ENCODE measurements at places on chromosomes 6 and 20. TPM values are rescaled to one million over a fixed set of nuclear protein-coding genes. Genes with fewer than 3 reads are reported as not detected.

DNA sequence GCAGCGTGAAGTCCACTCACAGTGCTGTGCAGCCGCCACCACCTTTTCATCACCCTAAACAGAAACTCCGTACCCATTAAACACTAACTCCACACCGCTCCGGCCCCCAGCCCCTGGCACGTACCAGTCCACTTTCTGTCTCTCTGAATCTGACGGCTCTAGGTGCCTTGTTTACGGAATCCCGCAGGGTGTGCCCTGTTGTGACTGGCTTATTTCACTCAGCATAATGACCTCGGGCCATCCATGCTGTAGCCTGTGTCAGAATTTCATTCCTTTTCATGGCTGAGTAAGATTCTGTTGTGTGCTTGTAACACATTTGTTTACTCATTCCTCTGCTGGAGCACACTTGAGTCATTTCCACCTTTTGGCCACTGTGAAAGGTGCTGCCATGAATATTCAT is 18.0 kb downstream of the TCFL5 start:
- peaks cover 3% of the 10 kb centered on the region for H3K36me3 ChIP-seq
- no peak overlapping the region for H3K27ac ChIP-seq
- DNase-seq: no peak
- H3K27me3 ChIP-seq: no peaks in the 10 kb centered on the region
- no peak overlapping the region for H3K4me3 ChIP-seq

DNA sequence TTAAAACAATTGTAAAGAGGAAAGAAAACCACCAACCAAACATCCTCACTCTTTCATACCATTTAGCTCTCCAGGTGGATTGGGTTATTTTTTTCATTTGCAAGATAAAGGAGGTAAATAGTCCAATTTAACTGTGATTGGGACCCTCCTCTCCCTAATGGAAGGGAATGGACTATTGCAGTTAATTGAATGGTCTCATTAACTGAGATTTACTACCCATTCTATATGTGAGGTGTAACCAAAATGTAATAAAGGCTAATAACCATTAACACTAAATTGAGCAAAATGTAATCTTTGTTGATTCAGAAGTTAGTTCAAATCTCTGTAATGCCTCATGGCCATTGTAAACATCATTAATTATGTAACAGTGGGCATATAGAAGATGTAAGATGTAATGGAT is 105.0 kb downstream of the KLHL32 start:
- no peaks in the 10 kb centered on the region for H3K36me3 ChIP-seq
- no peaks in the 10 kb centered on the region for H3K4me1 ChIP-seq
- no peaks in the 10 kb centered on the region for H3K27me3 ChIP-seq
- H3K27ac ChIP-seq: no peak overlapping the region

The SLC35D3 gene
- not detected for total RNA-seq

DNA sequence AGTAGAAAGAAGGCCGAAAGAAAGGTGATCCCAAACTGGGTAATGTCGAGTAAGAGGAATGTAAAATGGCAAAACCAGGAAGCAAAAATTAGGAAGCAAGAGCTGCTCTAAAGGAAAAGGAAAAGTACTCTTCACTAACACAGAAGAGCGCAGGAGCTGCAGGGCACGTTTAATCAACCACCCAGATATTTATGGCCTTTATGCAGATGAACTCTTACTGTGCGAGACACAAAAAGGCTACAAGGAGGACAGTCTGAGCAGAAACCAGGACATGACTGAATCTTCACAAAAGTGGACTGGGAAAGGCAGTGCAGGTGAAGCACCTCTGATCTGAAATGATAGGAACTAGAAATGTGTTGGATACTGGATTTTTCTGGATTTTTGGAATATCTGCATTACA is 15.2 kb upstream of the PRR18 start:
- H3K27me3 ChIP-seq: no peaks in the 10 kb centered on the region
- H3K36me3 ChIP-seq: peaks cover 73% of the 10 kb centered on the region
- no peak overlapping the region for H3K4me3 ChIP-seq
- H3K27ac ChIP-seq: no peak overlapping the region

- no peaks in the 10 kb centered on the region for H3K27me3 ChIP-seq
- no peak overlapping the region for H3K4me3 ChIP-seq
- no peak for DNase-seq
Measured at GRCh38 chr6:149694921-149695320, 23.0 kb downstream of the LATS1 start.

DNA sequence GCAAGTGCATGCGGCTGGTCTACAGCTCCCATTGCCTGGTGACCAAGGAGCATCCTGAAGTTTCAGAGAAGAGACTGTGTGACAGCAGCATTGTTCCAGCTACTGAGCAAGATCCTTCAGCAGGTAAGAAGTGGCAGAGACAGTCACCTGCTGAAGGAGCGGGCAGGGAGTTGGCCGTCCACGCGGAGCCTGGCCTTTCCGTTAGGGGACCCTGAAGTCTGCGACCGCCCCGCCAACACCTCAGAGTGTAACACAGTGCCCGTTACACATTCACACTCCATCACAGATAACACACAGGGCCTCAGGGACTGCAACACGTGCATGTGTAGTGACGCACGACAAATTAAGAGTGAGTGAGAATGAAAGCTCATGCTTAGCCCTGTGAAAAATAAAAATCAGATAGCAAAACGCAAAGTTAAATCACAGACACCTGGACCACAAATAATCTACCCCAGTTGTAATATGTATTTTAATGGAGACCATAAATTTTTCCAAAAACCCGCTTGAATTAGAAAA is 94.2 kb downstream of the IRF4 start:
- no peak overlapping the region for H3K4me3 ChIP-seq
- no peak overlapping the region for H3K27ac ChIP-seq
- DNase-seq: no peak
- no peaks in the 10 kb centered on the region for H3K4me1 ChIP-seq

DNA sequence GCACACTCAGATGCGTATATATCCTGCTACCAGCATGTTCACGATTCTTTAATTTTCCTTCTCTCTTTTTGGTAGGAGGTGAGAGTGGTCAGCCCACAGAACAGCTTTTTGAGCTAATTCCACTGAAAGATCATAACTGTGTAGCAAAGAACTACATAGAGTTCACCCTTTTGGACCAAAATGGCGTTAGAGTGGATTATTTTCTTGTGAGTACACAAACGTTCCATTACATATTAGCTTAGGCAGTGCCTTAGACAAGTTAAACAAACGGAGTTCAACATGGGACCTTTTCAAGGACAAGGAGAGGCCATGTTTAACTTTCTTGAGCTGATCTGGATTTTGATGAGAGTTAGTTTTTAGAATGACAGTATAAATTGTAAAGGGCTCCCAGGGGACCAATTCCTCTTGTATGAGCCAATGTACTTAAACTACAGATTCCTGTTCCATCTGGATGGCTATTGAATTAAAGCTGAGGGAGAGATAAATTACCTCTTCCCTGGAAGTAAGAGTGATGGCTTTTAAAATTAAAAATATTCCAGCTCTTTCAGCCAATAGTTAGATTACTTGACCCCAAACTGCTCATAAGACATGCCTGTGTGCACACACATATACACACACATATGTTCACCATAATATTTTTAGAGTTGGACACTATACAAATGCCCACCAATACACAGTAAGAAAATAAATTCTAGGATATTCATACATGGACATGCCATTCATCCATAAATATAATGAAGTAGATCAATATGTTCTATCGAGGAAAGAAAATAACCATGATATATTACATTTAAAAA is 25.6 kb upstream of the ARMH2 start:
- H3K27me3 ChIP-seq: no peaks in the 10 kb centered on the region
- H3K4me1 ChIP-seq: no peaks in the 10 kb centered on the region
- H3K4me3 ChIP-seq: no peak overlapping the region

DNA sequence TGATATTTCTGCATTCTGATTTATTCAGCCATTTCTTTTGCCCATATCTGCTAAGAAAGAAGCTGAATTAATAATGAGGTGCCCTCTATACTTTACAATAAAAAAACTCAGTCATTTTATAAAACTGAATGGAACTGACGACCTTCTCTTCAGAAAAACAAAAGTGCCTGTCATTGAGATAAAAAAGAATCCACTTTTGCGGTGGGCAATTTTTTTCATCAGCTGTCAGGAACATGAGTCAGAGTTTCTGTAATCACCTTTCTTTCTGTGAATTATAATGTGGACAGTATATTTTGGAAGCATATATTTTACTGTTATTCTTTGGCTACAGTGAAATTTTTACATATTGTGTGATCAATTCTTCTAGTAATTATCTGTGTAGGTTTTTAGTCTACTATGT is 33.4 kb downstream of the IL20RA start:
- no peak overlapping the region for H3K4me3 ChIP-seq
- H3K27ac ChIP-seq: no peak overlapping the region
- DNase-seq: no peak
- H3K36me3 ChIP-seq: no peaks in the 10 kb centered on the region
- no peaks in the 10 kb centered on the region for H3K4me1 ChIP-seq

GRCh38 chr6:6750594-6751265 is 162.2 kb downstream of the LY86 start:
- H3K27me3 ChIP-seq: no peaks in the 10 kb centered on the region
- no peak for DNase-seq
- H3K4me1 ChIP-seq: no peaks in the 10 kb centered on the region
- H3K27ac ChIP-seq: no peak overlapping the region
- H3K4me3 ChIP-seq: no peak overlapping the region

The PRRT1 gene
- 1.4 TPM for total RNA-seq

GRCh38 chr6:110322151-110322873 is 35.8 kb downstream of the METTL24 start:
- H3K27ac ChIP-seq: no peak overlapping the region
- no peaks in the 10 kb centered on the region for H3K27me3 ChIP-seq
- H3K4me1 ChIP-seq: no peaks in the 10 kb centered on the region
- H3K36me3 ChIP-seq: no peaks in the 10 kb centered on the region
- DNase-seq: no peak

- DNase-seq: no peak
- no peak overlapping the region for H3K4me3 ChIP-seq
- H3K27me3 ChIP-seq: no peaks in the 10 kb centered on the region
- H3K27ac ChIP-seq: no peak overlapping the region
- H3K36me3 ChIP-seq: no peaks in the 10 kb centered on the region
Measured at GRCh38 chr6:16922282-16922681, 161.0 kb upstream of the ATXN1 start.

DNA sequence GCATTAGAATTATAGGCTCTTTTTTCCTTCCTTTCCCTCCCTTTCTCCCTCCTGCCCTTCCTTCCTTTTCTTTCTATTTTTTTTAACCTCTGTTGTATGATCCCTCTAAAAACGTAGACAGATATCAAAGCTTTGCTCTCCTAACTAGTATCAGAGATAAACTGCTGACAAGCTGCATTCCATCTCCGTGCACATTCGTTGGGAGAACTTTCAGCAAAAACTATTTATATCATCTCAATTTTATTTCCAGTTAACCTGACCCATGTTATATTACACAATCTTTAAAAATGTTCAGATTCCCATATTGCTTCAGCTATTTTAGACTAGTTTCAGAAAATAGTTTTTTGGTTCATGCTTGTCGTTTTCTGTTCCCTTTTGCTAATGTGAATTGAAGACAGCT is 47.3 kb downstream of the RNF217 start:
- H3K27ac ChIP-seq: peak overlapping the region; percentile 38
- no peaks in the 10 kb centered on the region for H3K27me3 ChIP-seq
- H3K36me3 ChIP-seq: no peaks in the 10 kb centered on the region
- H3K4me1 ChIP-seq: no peaks in the 10 kb centered on the region
- no peak for DNase-seq
- no peak overlapping the region for H3K4me3 ChIP-seq

- DNase-seq: no peak
- H3K36me3 ChIP-seq: no peaks in the 10 kb centered on the region
- H3K27ac ChIP-seq: no peak overlapping the region
- no peaks in the 10 kb centered on the region for H3K4me1 ChIP-seq
Measured at GRCh38 chr6:109263873-109264700, 118.2 kb downstream of the CD164 start.

The EDN3 gene
- total RNA-seq: not detected

GRCh38 chr6:13175759-13176158 is 152.6 kb downstream of the TBC1D7 start:
- H3K36me3 ChIP-seq: no peaks in the 10 kb centered on the region
- no peak overlapping the region for H3K4me3 ChIP-seq
- H3K27me3 ChIP-seq: no peaks in the 10 kb centered on the region
- no peak for DNase-seq

DNA sequence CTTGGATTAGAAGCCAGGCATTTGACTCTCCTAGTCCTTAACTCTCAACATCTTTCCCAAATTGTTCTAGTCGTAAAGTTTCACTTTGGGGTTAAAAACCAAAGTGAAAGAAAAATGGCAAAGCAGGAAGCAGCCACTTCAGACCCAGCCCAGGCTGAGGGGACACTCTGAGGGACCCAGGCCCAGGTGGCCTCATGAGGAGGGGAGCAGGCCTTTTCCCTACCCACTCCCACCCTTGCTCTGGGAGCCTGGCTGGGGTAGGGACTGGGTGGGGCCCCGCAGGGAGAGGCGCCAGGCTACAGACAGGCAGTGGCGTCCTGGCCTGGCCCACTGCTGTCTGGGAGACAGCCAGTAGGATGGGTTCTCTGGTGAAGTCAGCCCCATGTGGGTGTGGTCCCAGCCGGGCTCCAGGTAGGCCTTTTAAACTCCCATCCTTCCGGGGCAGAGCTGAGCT is 68.7 kb upstream of the MYL9 start:
- peak overlapping the region; percentile 92 for H3K27ac ChIP-seq
- H3K27me3 ChIP-seq: no peaks in the 10 kb centered on the region
- DNase-seq: no peak
- peak overlapping the region; percentile 36 for H3K4me3 ChIP-seq
- H3K36me3 ChIP-seq: peaks cover 3% of the 10 kb centered on the region

- no peaks in the 10 kb centered on the region for H3K27me3 ChIP-seq
- H3K4me3 ChIP-seq: no peak overlapping the region
- no peaks in the 10 kb centered on the region for H3K4me1 ChIP-seq
- DNase-seq: no peak
- H3K36me3 ChIP-seq: no peaks in the 10 kb centered on the region
- H3K27ac ChIP-seq: no peak overlapping the region
Measured at GRCh38 chr6:20778912-20779311, 244.7 kb downstream of the CDKAL1 start.

The HLA-DQA1 gene
- total RNA-seq: 2.0 TPM

DNA sequence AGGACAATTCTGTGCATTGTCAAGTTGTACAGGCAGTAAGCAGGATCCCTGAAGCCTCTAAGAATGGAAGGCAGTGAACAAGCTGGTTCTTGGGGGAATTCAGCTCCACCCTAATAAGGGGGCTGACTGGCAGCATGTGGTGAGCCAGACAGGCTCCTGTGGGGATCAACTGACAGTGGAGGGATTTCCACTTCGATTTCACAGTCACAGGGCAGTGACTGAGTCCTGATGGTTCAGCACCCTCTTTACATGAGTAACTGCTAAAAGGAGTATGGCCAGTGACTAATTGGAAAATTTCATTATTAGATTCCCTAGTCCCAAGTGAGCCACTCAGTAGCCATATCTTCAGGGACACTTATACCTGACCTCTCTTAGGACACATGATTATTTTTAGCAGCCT is 78.4 kb downstream of the NDUFAF5 start:
- peaks cover 10% of the 10 kb centered on the region for H3K4me1 ChIP-seq
- H3K27me3 ChIP-seq: no peaks in the 10 kb centered on the region
- no peak for DNase-seq
- no peaks in the 10 kb centered on the region for H3K36me3 ChIP-seq

- H3K4me1 ChIP-seq: peaks cover 5% of the 10 kb centered on the region
- H3K27ac ChIP-seq: peak within 1 kb of the TSS; percentile 95
- H3K27me3 ChIP-seq: no peaks in the 10 kb centered on the region
- peak within 1 kb of the TSS; percentile 86 for H3K4me3 ChIP-seq
Measured at GRCh38 chr6:149317644-149318571, at the start of gene TAB2. Gene TAB2, plus strand, starts transcription at chr6:149317712. Its CDS starts 52,286 bp downstream, at chr6:149369998.

GRCh38 chr6:1986454-1987243 is 258.8 kb downstream of the GMDS start:
- H3K4me3 ChIP-seq: no peak overlapping the region
- no peaks in the 10 kb centered on the region for H3K27me3 ChIP-seq
- H3K4me1 ChIP-seq: no peaks in the 10 kb centered on the region
- H3K27ac ChIP-seq: no peak overlapping the region
- no peak for DNase-seq
- no peaks in the 10 kb centered on the region for H3K36me3 ChIP-seq
